ENCODE measurements at places on chromosomes 6 and 20.

GRCh38 chr6:89339565-89339964 is 13.0 kb downstream of the UBE2J1 start:
- DNase-seq: no peak

DNA sequence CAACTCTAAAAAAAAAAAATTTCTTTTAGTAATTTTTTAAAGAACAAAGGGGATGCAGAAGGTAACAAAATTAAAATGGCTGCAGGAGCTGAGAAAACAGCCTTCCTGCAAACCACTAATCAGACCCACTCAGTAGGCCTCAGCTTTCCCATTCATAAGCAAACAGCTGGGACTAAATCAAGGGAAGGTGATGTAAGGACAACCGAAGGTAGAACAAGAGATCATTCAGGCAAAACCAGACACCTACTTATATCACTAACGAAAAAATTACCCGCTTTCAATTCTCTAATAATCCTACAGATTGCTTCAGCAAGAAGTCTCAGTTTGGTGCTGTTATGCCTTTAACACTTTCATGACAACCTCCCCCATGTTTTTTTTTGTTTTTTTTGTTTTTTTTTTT is 124.0 kb downstream of the ZMYND8 start:
- DNase-seq: no peak

- DNase-seq: no peak
Measured at GRCh38 chr20:10636326-10636818, 37.4 kb downstream of the JAG1 start.

- DNase-seq: no peak
Measured at GRCh38 chr6:106618324-106618723, 11.0 kb downstream of the RTN4IP1 start.

GRCh38 chr6:150711061-150711460 is 111.4 kb downstream of the PLEKHG1 start:
- DNase-seq: no peak

DNA sequence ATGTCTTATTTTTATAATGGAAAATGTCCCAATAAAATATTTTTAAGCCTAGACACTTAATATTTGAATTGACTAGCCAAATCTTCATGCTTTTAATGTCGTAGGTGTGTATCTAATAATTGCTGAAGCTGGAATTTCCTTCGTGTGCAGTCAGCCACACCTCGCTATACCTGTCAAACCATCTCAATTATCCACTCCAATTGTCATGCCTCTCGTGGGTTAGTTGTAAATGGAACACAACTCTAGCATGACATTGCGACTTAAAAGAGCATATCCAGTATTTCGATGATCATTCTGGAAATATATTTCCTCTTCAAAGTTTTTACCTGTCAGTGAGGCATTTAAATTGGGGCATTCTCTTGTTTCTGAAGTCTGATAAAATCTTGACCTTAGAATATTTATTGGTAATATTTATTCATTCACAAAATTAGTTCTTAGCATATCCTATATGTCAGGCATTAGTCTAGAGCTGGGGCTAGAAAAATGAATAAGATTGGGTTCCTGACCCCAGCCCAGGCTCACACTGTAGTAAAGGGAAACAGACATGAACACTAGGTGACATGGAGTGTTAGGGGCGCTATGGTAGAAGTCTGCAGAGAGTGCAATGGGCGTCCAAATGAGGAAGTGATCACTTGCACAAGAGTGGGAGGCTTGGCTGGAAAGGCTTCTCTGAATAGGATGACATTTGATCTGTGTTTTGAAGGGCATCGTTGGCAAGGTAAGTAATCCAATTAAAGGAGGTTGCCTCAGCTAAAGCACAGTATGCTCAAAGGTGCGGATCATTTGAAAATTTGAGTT is 11.0 kb upstream of the CFAP206 start:
- no peak for DNase-seq

- no peak for DNase-seq
Measured at GRCh38 chr20:51688600-51689244, 79.5 kb downstream of the ATP9A start.

DNA sequence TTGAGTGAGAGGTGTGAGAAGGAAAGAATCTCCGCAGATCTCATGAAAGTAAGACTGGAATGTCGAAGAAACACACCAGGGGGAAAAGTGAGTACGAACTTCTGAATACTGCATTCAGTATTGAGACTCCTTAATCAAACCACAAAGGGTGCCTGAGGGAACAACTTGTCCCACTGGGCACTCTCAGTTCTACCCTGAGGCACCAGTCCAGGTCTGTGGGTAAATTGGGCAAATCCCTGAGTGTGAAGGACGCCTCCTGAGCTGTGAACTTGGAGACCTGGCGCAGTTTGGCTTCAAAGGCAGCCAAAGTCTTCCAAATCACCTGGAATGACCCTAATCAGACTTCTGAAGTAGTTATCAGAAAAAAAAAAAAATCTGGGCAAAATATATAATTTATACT is 329.7 kb downstream of the BTBD9 start:
- no peak for DNase-seq
